Suppressor macrophage treated with lipopolysaccharide for 4 hours (primary cell): ENCODE measurements at places on chromosomes 1 and 21.
A peak's percentile ranks its signal among the peaks of the same experiment; 100 is the strongest.

DNA sequence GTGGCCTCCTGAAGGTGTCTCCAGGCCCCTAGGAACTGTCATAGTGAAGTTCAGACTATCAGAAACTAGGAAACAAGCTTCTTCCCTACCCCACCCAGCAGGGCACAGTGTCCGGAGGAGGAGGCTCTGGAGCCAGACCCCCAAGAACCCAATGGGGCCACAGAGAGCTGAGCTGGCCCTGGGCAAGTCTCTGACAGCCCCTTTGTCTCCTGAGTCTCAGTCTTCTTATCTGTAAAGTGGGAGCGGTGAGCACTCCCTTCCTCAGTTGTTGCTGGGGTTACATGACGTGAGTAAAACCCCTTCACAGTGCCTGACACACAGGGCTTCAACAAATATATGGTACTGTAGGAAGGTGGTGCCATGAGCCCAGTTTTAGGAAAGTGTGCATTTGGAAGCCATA is 675.8 kb downstream of the MATN1 start:
- DNase-seq: no peak

- DNase-seq: no peak
These were observed 1.1 kb upstream of the ATP8B2 start for GRCh38 chr1:154324241-154324640.

GRCh38 chr1:201220388-201220715 is 29.7 kb downstream of the IGFN1 start:
- no peak for DNase-seq

DNA sequence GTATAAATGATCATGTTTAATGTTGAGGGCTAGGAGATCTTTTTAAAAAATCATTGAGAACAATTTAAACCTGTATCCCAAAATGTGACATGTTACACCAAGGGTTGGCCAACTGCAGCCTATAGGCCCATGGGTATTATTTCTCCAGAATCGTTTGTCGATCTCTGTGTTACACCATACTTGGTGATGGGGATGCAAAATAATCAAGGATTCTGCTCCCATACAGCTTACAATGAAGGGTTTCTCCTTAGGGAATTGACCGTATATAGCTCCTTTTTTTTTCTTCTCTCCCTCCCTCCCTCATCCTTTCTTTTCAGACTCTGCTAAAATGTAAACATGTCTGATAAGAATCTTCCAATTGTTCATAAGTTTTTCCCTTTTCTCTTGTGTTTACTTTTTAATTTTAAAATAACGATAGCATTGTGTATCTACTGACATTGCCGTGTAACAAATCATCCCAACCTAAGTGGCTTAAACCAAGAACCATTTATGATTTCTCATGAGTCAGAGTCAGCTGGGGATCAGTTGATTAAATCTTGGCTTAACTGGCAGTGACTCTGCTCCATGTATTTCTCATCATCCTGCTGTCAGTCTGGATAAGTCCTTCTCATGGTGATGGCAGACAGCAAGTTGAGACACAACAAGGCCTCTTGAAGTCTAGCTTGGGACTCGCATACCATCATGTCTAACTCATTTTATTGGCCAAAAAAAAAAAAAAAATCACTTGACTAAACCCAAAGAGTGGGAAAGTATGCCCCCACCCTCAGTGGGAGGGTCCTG is 48.0 kb downstream of the MARK1 start:
- DNase-seq: no peak

DNA sequence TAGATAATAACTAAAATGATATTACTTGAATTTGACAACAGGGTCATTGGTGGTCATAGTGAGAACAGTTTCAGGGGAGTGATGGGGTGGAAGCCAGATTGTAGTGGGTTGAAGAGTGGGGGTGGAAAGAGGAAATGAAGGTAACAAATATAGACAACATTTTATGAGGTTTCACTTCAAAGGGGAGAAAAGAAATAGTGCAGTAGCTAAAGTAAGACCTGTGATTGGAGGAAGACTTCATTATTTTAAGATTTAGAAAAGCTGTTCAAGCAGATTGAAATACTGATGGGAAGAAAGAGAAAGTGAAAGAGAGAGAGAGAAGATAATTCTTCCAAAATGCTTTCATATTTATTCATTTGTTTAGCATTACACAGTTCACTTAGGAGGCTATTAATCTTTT is 52.0 kb upstream of the KCNA3 start:
- DNase-seq: no peak

DNA sequence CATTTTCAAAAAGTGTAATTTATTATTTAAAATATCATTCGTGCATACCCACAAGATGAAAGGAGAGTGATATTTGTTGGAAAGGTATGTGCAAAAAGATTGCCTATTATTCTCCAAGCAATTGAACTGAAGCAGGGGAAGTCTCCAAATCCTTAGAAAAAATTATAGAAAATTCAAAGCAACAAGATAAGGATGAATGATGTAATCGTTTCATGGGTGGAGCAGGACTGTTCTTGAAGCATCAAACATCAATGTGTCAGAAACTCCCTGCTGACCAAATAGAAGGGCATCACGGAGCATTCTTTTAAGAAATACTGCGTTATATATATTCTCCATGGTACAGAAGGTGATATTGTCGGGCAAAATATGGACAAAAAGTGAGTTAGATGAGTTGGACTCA is 87.9 kb upstream of the SPAG17 start:
- no peak for DNase-seq

DNA sequence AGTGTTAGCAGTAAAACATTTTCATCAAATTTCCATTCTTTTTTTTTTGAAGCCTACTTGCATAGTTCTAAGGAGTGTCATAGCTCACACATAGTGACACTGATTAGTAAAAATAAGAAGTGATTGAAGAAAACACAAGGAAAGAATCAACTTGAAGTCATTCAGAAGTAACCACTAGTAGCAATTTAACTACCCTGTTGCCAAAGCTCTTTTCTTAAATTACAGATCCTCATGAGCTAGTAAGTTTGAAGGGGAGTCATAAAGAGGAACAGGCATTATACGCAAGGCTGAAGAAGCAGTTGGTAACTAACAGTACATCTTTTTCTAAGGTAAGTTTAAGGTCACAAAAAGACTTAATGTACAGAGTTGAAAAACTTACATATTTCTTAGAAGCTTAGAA is 332.2 kb downstream of the CHRM3 start:
- DNase-seq: no peak

GRCh38 chr21:34510148-34511142 is 1.6 kb downstream of the KCNE1 start:
- peak; percentile 83 for DNase-seq

DNA sequence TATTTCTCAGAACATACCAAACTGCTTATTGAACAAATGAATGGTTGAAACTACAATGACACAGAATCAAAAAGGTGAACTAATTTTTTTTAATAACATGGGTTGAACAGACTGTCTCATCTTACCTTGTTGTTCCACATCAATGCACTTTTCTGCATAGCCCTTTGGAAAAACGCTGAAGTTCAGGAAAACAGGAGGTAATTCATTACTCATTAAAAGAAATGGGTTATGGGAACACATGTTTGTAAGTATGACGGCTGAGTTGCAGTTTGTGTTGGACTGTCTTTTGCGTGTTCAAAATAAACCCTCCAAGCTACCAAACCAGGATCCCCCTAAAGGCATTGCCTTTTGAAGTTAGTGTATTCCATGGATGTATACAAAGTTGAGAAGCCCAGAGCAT is 514.9 kb upstream of the PKN2 start:
- no peak for DNase-seq

- no peak for DNase-seq
These were observed 138.1 kb downstream of the ATG4C start for GRCh38 chr1:62922006-62922405.

DNA sequence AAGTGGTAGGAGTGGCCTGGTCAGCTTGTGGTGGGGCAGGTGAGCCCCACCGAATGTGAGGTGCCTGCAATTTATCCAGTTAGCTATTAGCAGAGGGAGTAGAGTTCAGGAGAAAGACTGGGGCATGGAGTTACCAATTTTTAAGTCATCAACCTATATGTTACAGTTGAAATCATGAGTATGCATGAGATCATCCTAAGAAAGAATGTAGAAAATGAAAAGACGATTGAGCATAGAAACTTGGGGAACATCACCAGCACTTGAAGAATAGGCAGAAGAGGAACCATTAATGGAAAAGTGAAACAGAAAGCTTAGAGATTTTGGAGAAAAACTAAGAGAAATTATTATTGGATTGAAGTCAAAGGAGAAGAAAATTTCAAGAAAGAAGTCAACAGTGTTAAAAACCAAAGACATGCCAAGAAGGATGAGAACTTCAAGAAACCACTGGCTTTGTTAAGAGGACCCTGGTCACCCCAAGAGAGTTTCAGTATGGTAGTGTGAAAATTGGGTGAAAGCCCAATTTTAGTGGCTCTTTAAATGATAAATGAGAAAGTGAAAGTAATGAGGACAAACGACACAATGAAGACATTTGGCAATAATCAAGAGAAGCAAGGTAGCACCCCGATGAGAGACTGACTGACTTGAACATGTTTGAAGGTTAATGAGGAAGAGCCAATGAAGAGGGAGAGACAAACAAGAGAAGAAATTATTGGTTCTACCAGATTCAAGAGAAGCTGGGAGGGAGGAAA is 36.7 kb downstream of the DNASE2B start:
- DNase-seq: peak; percentile 76

DNA sequence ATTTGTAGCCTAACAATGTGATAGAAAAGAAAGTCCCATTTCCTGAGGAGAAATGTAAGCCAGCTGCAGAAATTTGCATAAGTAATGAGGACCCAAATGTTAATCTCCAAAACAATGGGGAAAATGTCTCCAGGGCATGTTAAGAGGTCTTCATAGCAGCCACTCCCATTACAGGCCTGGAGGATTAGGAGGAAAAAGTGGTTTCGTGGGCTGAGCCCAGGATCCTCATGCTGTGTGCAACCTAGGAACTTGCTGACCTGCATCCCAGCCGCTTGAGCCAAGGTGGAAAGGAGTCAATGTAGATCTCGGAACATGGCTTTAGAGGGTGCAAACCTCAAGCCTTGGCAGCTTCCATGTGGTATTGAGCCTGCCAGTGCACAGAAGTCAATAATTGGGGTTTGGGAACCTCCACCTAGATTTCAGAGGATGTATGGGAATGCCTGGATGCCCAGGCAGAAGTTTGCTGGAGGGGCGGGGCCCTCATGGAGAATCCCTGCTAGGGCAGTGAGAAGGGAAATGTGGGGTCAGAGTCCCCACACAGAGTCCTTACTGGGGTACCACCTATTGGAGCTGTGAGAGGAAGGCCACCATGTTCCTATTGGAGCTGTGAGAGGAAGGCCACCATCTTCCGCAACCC is 14.2 kb upstream of the F13B start:
- DNase-seq: no peak

DNA sequence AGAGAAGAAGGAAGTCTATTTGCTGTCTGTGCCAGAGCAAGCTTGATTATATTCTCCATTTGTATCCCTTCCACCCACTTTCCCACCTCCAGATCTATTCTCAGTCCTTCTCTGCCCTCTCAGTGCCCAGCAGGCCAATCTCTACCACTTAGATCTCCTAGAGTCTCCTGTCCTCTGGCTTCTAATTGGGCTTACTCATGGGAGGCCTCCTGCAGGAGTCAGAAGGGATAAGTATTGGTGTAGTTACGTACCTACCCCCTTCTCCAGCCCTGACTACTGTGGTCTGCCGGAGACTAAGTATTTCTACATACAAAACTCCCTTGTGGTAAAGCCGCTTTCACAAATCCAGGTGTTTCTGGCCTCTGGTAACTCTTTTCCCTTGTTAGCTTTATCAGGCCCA is 221.2 kb downstream of the PTGER3 start:
- no peak for DNase-seq

- DNase-seq: no peak
These were observed 69.6 kb downstream of the UBR4 start for GRCh38 chr1:19140465-19140864.

GRCh38 chr1:216124192-216124781 is 299.0 kb downstream of the USH2A start:
- no peak for DNase-seq

DNA sequence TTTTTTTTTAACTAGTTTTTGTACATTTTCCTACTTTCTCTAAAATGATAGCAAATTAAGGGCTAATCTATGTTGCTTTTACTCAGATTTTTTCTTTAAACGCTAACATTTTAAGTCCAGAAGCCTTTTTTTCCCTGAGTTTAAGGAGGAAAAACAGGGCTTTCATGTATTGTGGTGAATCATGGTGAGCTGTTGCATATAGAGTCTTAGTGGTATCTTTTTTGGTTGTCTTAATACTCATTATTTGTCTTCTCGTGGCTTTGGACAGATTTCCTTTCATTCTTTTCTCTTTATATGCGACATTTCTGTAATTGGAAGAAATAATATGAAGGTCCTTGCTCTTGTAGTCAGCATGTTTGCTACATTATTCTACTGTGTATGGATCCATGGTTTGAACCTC is 1015.6 kb downstream of the PLA2G4A start:
- no peak for DNase-seq

GRCh38 chr1:184823080-184823479 is 68.4 kb upstream of the EDEM3 start:
- no peak for DNase-seq

- DNase-seq: no peak
These were observed 105.7 kb upstream of the VAV3 start for GRCh38 chr1:108070662-108071061.

- peak; percentile 51 for DNase-seq
These were observed 11.4 kb downstream of the ARMH1 start for GRCh38 chr1:44685881-44686280.

DNA sequence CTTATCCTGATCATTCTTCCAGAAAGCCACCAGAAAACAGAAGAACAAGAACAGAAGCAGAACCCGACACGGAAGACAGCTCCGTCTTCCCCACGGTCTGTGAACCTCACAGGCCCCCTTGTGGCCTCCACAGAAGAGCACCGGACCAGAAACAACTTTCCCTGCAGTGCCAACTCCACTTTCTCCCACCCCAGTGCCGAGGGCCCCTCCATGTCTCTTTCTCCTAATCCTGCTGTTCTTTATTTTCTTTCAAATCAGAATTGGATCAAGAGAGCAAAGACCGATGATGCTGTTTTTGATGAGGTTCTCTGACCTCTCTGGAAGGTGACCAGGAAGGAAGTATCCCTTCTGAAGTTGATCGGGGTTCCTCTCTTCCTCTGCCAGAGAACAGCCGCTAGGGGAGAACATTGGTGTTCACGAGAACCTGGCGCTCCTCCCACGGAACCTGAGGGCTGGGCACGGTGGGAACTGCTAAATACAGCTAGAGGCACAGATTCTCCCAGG is 58.9 kb upstream of the CTTNBP2NL start:
- peak; percentile 37 for DNase-seq

- DNase-seq: peak; percentile 41
These were observed 50.5 kb downstream of the VCAM1 start for GRCh38 chr1:100769906-100770646.

- DNase-seq: no peak
These were observed 129.2 kb downstream of the NTPCR start for GRCh38 chr1:233079574-233079973.

GRCh38 chr1:194570476-194570875 is 1384.1 kb upstream of the B3GALT2 start:
- no peak for DNase-seq

DNA sequence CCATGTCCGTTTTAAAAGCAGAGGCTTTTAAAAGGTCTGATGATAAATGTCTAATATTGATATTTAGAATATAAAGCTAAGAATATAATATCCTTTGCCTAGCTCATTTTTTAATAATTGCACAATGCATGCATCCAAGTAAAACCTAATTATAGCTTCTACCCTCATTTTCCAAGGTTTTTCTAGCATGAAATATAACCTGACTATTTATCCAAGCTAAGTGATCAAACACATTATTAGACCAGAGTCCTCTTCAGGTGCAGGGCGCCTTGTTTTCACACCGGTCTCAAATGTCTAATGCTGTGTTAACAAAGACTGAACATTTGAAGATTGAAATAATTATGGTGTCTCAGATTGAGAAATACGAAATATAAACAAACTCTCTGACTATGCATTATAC is 648.9 kb upstream of the CXADR start:
- DNase-seq: no peak

- no peak for DNase-seq
These were observed 1.4 kb upstream of the CFAP298 start for GRCh38 chr21:32613436-32614043.
